ENCODE measurements at places on chromosomes 1 and 21. TPM values are rescaled to one million over a fixed set of nuclear protein-coding genes. Genes with fewer than 3 reads are reported as not detected.
A peak's percentile ranks its signal among the peaks of the same experiment; 100 is the strongest.

GRCh38 chr1:234836776-234837357, 226.9 kb upstream of the IRF2BP2 start:
- DNase-seq: no peak

DNA sequence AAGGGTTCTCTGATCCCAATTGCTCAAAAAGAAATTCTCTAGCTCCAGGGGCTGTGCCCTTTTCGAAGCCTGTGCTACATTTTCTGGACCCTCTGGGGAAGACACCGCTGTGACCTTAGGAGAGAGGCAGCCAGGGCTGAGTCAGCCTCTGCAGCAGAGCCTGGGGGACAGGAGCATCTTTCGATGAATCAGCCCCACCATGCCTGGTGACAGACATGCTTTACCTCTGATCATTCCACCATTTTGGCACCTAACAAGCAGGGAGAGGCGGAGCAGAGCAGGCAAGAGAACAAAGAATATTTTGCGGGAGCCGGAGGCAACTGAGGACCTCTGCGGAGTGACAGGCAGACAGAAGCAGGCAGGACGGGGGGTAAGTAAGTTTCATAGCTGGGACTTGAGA, 84.9 kb downstream of the VWA5B1 start:
- DNase-seq: no peak

The TSPAN1 gene
- 52.1 TPM for total RNA-seq

DNA sequence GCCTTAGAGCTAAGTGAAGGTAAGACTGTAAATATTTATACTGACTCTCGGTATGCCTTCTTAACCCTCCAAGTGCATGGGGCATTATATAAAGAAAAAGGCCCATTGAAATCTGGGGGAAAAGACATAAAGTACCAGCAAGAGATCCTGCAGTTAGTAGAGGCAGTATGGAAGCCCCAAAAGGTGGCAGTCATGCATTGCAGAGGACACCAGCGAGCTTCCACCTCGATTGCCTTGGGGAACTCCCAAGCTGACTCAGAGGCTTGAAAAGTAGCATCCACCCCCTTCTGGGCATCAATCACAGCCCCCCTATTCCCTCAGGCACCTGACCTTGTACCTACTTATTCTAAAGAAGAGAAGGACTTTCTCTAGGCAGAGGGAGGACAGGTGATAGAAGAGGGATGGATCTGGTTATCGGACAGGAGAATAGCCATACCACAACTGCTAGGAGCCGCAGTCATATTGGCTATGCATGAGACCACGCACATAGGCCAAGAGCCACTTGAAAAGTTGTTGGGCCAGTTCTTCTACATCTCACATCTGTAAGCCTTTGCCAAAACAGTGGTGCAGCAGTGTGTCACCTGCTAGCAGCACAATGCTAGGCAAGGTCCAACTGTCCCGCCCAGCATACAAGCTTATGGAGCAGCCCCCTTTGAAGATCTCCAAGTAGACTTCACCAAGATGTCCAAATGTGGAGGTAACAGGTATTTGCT, 19.4 kb downstream of the PLA2G2F start:
- DNase-seq: no peak

DNA sequence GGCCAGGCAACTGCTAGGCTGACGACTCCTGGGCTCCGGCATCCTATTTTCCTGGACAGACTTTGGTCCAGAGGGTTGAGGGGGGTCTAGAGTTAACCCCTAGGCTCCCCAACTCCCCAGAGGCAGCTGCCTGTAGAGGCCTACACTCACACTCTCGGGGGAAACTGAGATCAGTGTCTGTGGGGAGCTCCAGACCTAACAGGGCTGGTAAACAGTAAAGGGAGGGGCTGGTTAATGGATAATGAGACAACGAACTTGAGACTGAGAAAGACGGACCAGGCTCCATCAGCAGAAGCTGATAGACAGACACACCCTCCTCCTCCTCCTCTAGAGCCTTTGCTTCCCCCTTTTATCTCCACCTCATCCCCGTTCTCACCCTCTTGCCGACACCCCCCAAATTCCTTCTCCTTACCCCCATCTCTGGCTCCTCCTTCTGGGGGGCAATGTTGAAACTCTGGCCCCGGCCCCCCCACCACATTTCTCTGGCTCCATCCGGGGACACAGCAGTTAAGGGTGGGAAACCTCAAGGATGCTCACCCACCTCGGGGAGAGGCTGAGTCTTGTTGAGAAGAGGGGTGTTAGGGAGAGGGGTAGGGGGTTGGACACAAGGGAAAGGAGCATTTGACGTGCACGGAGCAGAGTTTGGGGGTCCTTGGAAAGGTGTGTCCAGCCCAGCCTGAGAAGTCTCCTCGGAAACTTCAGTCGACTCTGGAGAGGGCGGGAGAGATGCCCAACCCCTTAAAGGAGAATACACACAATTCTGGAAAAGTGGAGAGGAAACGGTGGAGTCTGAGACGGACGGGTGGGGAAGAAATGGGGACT, at the start of gene MTMR11:
TSS of gene MTMR11 (minus strand) at position 710 of the 822 bp plus-strand sequence. CDS start at position 478, 232 bp downstream.
- DNase-seq: peak; percentile 78

The OBSCN gene
- 24.6 TPM for total RNA-seq

The GBP5 gene
- total RNA-seq: not detected

- no peak for DNase-seq
Measured at GRCh38 chr1:116931016-116931918, 21.6 kb downstream of the PTGFRN start.

The B3GALT5 gene
- total RNA-seq: 8.3 TPM

DNA sequence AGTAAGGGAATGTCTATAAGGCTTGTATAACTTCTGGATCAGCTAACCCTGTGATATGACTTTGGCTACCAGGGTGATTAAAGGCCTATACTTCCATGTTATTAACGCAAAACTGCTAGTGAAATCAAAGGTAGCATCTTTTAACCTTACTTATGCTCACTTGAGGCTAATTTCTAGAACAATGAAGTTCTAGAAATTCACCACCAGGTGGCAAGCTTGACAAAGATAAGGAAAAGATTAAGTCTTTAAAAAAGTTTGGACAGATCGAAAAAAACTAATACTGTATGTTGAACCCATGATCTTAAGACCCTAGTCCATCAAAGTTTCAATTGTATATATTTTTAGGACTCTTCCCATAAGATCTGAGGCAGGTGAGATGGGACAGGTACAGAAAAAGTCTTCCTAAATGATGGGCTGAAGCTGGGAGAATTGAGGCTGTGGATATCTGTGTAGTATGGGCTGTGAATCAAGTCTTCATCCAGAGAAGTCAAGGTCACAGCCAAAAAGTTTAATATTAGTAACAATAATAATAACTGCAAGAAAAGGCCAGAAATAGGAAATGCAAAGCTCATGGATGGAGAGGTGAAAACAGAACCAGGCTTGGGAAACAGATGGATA, 18.8 kb downstream of the KYAT3 start:
- DNase-seq: no peak

GRCh38 chr1:84277343-84278059, 24.0 kb upstream of the SAMD13 start:
- DNase-seq: no peak

The ARMH1 gene
- total RNA-seq: 3.7 TPM

GRCh38 chr1:87399264-87399663, 70.6 kb downstream of the LMO4 start:
- DNase-seq: no peak

The ZNF648 gene
- not detected for total RNA-seq

The SPRR3 gene
- not detected for total RNA-seq

- no peak for DNase-seq
Measured at GRCh38 chr1:221562542-221563475, 179.1 kb downstream of the DUSP10 start.

DNA sequence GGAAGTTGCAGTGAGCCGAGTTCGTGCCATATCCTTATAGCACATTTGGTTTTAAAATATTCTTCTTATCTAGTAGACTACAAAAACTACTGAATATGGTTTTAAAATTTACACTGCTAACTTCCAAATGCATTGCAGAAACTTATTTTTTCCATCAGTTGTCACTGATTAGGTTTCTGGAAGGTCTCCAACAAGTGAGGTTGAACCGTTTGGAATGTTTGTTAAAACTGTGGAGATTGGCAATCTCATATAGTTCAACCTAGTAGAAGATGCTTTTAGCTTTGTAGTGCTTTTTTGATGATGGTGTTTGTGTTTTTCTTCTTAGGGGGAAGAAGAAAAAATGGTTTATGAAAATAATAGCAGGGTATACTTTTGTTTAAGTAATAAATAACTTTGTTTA, 12.9 kb downstream of the CENPF start:
- DNase-seq: peak; percentile 13

GRCh38 chr1:93002781-93003180, 41.5 kb upstream of the DIPK1A start:
- DNase-seq: no peak

- DNase-seq: peak; percentile 85
Measured at GRCh38 chr21:43333298-43334062, 93.5 kb downstream of the SIK1 start.

The KANK4 gene
- total RNA-seq: not detected

DNA sequence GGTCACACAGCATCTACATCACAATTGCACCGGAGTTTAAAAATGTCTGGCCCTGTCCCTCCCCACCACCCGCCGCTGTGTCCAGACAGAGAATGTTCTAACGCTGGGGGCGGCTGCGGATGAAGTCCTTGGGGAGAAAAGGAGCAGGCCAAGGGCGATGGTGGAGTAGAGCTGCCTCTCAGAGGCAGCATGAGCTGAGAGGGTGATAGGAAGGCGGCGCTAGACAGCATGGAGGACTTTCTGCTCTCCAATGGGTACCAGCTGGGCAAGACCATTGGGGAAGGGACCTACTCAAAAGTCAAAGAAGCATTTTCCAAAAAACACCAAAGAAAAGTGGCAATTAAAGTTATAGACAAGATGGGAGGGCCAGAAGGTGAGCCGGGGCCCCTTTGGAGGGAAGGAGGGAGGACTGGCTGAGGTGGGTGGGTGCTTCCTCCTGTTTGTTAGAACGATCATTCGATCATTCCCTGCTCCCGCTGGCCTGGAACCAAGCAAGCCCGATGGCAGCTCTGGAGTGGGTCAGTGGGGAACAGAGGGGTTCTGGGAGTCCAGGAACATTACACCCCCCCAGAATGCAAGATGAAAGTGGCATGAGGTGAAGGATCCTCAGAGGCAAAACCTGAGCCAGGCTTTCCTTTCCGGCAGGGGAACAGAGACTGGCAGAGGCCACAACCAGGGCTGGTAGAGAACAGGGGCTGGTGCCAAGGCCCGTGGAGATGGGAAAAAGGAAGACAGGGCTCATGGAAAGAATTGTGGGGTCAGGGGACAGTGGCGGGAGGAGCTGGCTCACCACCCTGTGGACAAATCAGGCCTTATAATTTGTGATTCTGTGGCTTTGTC, at the start of the genes FAM229A and TSSK3:
TSS of gene FAM229A (minus strand) at position 12 of the 840 bp plus-strand sequence. CDS start 394 bp downstream, outside the sequence.
TSS of gene TSSK3 (plus strand) at position 66 of the 840 bp plus-strand sequence. CDS start at position 229, 163 bp downstream.
- no peak for DNase-seq

The SPATA21 gene
- total RNA-seq: not detected

DNA sequence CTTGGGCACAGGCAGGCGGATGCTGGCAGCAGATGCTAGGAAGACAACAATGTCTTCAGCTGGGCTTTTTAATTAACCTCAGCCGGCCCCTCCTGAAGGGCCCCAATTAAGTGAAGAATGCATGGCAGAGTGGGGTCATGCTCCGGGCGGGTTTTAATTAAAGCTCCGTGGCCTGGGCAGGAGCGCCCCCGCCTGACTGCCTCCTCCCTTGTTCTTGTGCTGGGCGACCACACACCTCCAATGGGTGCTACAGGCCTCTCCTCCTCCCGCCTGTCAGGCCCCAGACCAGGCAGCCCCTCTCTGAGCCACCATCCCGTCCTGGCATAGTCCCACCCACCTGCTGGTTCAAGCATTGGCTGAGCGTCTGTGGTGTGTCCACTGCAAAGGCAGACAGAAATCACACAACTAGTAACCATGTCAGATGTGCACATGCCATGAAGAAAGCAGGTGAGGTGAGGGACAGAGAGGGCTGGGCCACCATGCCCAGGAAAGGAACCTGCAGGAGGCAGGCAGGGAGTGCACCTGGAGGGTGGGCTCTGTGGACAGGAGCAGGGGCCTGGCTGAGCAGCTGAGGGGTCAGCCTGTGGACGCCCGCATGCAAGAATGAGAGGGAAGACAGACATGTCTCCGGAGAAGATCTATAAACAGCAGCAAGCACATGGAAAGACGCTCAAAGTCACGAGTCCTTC, 8.5 kb upstream of the ARF1 start:
- peak; percentile 61 for DNase-seq

DNA sequence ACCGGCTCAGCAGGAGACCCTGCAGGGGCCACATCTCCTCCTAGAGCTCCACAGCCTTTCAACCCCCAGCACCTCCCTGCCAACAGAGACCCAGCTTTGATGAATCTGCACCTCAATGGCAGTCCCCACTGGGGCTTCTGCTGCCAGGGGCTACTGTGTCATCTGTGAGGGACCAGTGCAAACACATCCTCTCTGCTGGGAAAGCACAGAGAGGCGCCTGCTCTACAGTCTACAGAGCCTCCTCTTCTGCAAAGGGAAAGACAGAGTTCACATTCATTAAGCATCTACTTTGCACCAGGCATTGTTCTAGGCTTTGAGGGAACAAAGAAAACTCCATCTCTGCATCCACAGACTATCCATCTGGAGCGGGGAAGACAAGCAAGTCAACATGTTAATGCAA, 125.8 kb downstream of the CAPN8 start:
- DNase-seq: no peak

GRCh38 chr1:164779376-164779775, 220.4 kb downstream of the PBX1 start:
- no peak for DNase-seq

DNA sequence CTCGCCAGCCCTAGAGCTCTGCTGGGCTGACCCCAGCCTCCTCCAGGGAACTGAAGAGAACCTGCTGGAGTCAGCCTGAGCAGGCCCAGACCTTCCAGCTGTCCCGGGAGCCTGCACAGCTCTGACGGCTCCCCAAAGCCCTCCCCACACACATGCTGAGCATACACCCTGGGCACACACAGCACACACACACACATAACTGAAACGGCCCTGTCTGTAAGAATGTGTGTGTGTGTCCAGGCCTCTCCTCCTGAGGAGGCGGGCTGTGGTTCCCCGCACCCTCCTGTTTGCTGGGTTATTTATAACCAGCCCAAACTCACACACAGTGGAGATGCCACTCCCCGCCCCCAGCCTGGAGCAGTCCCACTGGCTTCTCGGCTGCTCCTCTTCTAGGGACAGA, 20.2 kb downstream of the SDC3 start:
- DNase-seq: peak; percentile 89

The CRABP2 gene
- total RNA-seq: 0.72 TPM

The SELE gene
- total RNA-seq: not detected

DNA sequence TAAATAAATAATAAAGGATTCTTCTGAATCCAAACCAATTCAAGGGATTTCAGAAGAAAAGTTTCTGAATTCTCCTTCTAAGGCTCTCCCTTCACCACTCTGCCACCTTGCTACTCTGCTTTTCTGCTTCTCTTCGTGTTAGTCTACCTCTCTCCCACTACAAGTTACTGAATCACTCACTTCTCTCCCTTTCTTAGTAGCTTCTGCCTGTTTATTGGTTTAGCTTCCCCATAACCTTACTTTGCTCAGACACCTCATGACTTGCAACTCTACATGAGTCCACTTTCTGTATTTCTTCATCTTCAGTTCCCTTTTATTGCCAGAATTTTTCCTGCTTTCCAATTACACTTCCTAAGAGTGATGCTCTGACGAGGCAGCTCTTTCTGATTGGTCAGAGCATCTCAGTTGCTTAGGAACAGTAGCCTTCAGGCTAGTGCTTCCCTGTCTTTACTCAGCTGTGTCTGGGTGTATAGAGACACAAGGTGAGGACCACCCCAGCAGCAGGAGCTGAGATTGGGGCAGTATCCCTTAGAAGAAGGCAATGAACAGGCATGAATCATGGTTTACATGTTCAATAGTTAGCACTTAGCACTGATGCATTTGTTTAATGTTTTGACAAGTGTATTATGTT, 144.6 kb downstream of the SLC30A10 start:
- no peak for DNase-seq

The STYXL2 gene
- not detected for total RNA-seq

The PTCH2 gene
- total RNA-seq: 1.8 TPM

The GBP1 gene
- 20.6 TPM for total RNA-seq

- DNase-seq: peak; percentile 3
Measured at GRCh38 chr21:23822760-23823159, 1784.5 kb downstream of the MRPL39 start.

The G0S2 gene
- total RNA-seq: 40.8 TPM

All from stomach (tissue), 19 donors.